ENCODE measurements at places on chromosomes 2 and 18.

DNA sequence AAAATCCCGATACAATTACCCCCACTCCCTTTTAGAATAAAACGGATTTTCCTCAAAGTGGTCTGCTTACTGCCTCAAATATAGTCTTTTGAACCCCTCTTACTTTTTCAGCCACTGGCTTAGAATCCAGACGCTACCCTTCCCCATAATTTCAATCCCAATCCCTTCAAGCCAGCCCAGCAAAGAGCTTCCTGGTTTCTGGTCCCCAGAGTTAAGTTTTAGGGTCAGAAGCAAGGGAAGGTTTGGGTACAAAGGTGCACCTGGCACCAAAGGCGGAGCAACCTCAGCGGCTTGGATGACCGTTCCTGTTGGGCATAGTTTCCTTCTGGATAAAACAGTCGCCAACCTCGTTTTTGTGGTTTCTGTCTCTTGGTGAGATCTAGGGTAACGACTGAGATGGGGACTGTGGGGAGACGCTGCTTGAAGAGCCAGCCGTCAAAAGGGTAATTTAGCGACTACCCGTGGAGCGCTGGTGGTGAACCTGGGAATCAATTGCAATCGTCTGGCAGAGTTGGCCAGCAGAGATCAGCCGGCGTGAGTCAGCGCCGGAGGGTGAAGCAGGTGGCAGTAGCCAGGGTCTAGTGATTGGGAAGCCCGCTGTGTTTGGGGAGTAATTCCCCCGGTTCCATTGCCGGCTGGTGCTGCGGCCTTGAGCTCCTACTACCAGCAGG, 1.6 kb downstream of the FEV start:
- DNase-seq, result no peak

- no peak for DNase-seq
These were observed 63.4 kb upstream of the SP5 start for GRCh38 chr2:170651624-170652325.

DNA sequence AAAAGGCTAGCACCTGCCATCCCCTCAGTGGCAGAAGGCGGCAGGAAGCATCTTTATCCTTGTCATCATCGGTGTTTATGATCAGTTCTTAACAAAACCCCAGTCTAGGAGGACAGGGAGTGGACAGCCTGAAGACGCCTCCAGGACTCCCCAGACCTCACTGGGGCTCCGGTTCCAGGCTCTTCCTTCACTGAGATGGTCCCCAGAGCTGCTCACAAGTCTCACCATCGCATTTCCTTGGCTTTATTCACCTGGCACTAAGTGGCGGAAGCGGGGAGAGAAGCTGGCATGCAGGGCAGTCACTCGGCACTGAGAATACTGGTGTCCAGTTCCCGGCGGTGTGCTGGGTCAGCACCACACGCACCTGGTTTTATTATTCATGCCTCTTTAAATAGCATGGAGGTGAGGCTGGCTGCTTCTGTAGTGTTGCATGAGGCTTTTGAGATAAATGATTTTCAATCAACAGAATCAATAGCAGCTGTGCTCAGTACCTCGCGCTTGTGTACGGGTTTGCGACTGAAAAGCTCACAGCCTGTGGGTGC, 68.7 kb downstream of the CABLES1 start:
- no peak for DNase-seq

GRCh38 chr18:2425426-2426317, 145.6 kb downstream of the METTL4 start:
- DNase-seq, result no peak

- no peak for DNase-seq
These were observed 251.4 kb downstream of the KLHL29 start for GRCh38 chr2:23636426-23636825.

GRCh38 chr2:211086049-211086448, 529.6 kb downstream of the CPS1 start:
- DNase-seq, result no peak

DNA sequence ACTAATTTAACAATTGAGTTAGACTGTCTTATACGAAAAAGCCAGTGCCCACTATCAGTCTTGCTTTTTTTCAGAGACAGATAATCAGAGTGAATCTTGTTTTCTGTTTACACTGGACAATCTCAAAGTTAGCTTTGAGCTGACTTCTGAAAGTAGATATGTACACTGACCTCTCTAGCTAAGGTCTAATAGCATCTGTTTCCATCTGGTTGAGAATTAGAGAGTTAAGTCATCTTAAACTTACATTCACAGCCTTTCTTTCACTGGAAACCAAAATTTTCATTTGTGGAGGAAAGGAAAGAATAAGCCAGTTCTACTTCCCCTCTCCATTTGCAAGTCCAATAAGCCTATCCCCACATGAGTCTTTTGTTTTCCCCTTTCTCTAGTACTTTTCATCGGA, 89.3 kb downstream of the VRK2 start:
- DNase-seq, result no peak

GRCh38 chr18:7683753-7684152, 116.6 kb downstream of the PTPRM start:
- no peak for DNase-seq

DNA sequence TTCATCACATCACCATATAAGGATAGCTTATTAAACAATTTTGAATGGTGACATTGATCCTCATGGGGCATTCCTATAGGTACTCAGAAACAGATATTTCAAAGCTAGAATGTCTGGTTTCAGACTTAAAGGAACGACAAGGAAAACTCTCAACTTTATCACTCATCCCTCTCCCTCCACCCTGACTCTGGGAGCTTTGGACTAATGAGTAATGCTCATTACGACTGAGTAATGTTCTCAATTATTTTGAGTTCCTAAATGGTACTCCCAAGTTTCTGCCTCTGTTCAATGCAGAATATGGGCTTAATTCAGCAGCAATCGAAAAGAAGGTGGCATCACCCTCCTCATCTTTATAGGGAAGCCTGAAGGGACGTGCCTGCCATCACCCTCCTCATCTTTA, 43.4 kb downstream of the RFX8 start:
- no peak for DNase-seq

GRCh38 chr2:20588918-20589871, 61.7 kb downstream of the HS1BP3 start:
- no peak for DNase-seq

DNA sequence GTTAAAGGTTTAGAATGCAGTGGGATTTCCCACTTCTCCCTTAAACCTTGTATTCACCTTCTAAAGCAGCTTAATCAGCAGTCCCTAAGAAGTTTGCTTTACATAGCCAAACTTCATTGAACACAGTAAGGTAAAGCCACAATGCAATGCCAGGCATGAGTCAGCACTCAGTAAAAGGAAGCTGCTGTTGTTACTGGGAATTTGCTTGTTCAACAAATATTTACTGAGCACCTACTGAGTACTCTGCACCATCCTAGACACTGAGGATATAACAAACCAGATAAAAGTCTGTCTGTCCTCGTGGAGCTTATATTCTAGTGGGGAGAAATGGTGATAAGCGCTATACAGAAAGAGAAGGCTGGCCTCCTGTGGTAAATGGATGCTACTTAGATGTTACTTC, 162.7 kb downstream of the PKP4 start:
- peak; percentile 19 for DNase-seq

DNA sequence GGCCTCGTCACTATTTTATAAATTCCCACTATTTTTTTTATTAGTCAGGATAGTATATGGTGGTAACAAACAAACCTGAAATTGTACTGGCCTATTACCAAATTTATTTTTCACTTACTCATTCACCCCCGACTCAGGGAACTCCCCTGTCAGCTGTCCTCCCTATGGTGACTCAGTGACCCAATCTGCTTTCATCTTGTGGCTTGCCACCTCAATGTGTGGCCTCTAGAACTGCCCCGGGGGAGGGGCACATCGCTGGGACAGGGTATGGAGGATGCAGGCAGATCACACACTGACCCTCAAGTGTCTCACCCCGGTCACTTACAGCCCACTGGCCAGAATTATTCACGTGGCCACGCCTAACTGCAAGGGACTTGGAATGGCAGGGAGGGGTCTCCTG, 71.6 kb downstream of the ACTR2 start:
- peak; percentile 19 for DNase-seq

DNA sequence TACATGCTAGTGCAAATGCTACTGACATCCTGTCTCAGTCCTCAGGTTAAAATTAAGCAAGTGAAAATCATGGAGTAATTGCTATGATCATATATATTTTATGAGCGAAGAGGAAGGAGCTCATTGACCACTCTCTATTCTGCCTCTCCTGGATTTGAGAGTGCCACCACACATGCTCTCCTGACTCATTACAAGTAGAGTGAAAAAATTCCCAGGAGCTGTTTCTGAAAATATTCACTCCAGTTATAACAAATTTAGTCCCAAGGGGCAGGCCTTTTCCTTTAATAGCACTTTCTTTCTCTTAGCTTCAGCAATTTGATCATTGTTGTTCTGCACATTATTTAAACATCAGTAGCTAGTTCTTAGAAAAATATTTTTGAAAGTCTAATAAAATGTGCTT, 155.0 kb upstream of the MAPRE2 start:
- DNase-seq, result no peak

GRCh38 chr18:74147779-74148542, at the start of the genes FBXO15 and TIMM21:
Gene FBXO15 (minus strand): TSS chr18:74147834. CDS start chr18:74147785, 49 bp downstream.
Gene TIMM21 (plus strand): TSS chr18:74148523. CDS start chr18:74148809, 286 bp downstream.
- DNase-seq, result peak; percentile 91

DNA sequence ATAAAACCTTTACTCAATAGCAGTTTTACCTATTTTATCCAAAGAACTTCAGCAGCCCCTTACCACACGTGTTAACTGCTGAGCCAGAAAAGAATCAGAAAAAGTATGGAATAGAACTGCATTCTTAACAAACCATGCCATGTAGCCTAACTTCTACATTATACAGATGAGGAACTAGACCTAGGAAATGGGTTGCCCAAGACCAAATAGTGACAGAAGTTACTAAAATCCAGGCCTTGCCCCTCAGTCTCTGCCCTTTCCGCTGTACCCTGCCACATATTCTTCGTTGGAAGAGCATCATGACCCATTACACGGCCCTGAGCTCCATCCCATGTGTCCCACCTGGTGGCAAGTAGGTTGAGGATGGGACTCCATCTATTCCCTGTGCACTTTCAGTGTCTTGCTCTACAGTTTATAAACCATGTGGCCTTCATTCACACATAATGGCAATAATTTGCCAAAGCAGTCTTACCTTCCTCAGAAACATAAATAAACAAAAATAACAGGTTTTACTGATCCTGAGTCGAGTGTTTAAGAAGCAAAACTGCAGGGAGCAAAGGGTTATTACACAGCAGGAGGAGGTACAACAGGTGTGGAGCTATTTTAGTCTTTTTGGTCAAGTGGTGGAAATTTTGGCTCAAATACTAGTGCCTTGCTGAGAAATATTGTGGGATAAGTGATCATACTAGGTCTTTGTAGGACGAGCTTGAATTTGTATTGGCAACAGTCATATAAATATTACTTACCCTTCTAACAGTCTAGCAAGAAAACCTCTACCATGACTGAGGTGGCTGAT, 46.5 kb downstream of the HNRNPLL start:
- DNase-seq, result no peak

DNA sequence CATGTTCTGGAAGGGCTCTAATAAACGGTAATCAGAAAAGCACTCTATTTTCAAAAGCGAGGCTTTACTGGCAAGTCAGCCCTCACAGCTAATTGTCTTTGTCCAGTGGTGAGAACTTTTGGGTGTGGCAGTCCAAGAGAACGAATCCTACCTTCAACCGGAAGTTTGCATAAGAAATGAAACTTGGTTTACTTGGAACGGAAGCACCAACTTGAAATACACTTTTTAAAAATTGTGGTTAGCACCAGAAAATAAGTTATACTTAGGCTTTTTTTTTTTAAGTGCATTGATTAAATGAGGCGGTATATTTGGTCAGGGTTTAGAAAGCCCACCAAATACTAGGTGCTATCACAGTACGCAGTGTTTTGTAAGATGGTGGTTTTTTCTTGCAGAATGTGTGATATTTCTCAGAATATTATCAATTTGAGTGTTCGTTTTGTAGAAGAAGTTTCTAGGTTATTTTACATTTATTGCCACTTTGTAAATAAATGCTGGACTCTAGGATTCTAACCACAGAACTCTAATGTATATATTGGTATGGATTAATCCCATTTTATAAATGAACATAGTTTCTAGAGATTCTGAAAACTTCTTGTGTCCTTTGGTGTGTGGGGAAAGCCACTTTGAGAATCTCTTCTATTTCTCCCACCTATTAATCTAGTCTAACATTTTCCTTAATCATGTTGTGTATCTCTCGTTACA, 1.2 kb downstream of the MYL12A start:
- DNase-seq, result no peak

- DNase-seq, result no peak
These were observed 64.0 kb upstream of the SMAD7 start for GRCh38 chr18:49014605-49015267.

DNA sequence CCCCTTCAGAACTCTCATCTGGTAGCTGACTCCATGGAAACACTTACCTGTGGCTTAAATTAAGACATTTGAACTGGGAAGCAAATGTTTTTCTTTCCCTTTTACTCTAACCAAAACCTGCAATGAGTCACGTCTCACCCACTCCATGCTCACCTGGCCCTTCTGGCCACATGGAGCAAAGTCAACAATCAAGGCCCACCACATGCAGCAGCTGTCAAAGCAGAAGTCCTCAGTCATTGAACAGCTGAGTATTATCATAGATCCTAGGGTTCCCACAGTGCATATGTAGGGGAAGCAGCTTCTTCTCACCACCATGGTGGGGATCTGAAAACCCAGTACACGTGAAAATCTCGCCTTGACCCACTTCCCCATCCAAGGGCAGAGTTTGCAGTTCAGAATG, 12.3 kb upstream of the MEP1B start:
- DNase-seq, result no peak

GRCh38 chr2:133644846-133645245, 76.6 kb upstream of the NCKAP5 start:
- no peak for DNase-seq

GRCh38 chr2:217491271-217491670, 511.5 kb downstream of the TNS1 start:
- DNase-seq, result no peak

DNA sequence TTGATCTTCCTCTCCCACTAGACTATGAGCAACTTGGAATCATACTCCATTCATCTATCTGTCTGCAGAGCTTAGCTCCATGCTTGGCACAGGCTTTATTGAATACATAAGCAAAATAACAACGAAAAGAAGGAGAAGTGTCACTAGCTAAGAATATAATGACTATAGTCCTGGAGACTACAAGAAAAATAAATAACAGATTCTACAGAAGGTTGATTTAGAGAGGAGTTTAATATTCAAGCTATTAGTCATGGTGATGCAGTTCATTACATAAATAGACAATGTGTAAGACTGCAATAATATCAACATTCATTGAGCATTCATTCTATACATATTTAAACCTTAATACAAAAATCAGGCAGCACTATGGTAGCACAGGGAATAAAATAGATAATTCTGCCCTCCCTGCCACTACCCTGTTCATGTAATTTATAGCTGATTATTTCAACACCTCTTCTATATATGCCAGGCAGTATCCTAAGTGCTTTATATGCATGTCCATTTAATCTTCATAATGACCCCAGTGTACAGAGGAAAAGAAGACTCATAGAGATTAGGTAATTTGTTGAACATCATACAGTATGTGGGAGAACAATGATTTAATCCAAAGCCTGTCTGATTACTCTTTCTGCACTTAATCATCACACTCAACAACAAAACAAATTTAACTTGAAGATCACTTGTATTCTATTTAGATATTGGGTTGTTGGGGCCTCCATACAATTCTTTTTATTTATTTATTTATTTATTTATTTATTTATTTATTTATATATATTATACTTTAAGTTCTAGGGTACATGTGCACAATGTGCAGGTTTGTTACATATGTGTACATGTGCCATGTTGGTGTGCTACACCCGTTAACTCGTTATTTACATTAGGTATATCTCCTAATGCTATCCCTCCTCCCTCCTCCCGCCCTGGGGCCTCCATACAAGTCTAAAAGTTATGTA, 165.3 kb downstream of the RNF152 start:
- DNase-seq, result no peak

- no peak for DNase-seq
These were observed 90.2 kb downstream of the EHD3 start for GRCh38 chr2:31324016-31324633.

- DNase-seq, result no peak
These were observed 37.3 kb downstream of the TMEM177 start for GRCh38 chr2:119716284-119716672.
